ENCODE measurements at places on chromosomes 3 and 15. TPM values are rescaled to one million over a fixed set of nuclear protein-coding genes. Genes with fewer than 3 reads are reported as not detected.

ST6GAL1 gene
- 23.8 TPM for total RNA-seq

CSTA gene
- total RNA-seq = 0.66 TPM

SCN5A gene
- total RNA-seq = 0.56 TPM

PLCH1 gene
- total RNA-seq = 0.06 TPM

MED12L gene
- 0.66 TPM for total RNA-seq

ECE2 gene
- not detected for total RNA-seq

DUOXA2 gene
- not detected for total RNA-seq

CERS3 gene
- total RNA-seq = not detected

Measured in aortic smooth muscle cell (primary cell).